SW480 (cell line): ENCODE measurements at places on chromosomes 4 and X.

- peak; percentile 52 for DNase-seq
Observed at GRCh38 chr4:176274441-176274840, 5.4 kb upstream of the ASB5 start.

DNA sequence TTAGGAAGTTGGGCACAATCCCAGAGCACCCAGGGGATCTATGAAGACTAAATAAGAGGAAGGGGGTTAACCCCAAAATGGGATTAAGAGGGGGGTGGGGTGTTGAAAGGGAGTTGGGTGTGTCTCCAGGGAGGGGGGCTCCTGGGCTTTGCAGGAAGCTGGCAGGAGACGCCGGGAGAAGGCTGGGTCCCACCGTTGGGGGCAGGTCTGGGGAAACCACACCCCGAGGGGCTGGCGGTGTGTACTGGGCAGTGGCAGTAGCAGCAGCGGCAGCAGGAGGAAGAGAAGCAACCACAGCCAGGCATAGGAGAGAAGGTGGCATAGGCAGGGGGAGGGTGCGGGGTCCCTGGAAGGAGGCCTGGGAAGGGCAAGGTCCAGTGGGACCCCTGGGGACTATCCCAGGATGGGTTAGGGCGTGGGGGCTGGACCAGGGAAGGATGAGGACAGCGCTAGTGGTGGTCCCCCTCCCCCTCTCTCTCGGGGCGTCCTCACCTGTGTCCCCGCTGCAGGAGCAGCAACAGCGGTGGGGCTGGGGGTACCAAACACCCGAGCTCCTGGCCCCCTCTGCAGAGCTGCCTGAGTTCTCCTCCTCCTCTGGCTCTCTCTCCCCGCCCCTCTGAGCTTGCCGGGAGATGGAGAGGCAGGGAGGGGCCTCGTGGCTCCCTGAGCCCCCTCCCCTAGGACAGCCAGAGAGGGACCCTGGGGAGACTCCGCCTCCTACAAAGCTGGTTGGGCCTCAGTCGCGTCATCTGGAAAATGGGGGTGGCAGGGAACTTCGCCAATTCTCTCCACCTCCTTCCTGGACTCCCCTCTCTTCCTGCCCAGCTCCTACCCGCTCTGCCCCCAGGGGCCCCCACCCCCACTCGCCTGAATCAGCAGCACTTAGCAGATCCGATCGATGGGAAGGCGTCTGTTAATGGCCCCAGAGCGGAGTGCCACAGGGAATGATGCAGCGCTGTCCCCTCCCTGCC lies at the start of gene KCND1:
Gene KCND1, minus strand, starts transcription at position 596 of the 971 bp plus-strand sequence. CDS start 1,573 bp downstream, outside the sequence.
- peak; percentile 25 for DNase-seq

DNA sequence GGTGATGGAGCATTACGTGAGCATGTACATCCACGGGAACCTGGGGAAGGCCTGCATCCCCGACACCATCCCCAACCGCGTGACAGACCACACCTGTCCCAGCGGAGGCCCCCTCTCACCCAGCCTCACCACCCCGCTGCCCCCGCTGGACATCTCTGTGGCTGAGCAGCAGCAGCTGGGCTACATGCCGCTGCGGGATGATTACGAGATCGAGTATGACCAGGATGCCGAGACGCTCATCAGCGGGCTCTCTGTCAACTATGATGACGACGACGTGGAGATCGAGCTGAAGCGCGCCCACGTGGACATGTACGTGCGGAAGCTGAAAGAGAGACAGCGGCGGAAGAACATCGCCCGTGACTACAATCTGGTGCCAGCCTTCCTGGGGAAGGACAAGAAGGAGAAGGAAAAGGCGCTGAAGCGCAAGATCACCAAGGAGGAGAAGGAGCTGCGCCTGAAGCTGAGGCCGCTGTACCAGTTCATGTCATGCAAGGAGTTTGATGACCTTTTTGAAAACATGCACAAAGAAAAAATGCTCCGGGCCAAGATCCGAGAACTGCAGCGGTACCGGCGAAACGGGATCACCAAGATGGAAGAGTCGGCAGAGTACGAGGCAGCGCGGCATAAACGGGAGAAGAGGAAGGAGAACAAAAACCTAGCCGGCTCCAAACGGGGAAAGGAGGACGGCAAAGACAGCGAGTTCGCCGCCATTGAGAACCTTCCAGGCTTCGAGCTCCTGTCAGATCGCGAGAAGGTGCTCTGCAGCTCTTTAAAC lies 11.1 kb downstream of the TADA2B start:
- DNase-seq = no peak

- DNase-seq = no peak
Observed at GRCh38 chrX:153634832-153635231, 12.2 kb upstream of the DUSP9 start.

GRCh38 chr4:26116057-26116456 lies 202.0 kb downstream of the SMIM20 start:
- DNase-seq = peak; percentile 10
